ENCODE measurements at places on chromosomes 12 and 14.

- DNase-seq: no peak
These were observed 76.7 kb downstream of the DIP2B start for GRCh38 chr12:50581226-50582184.

GRCh38 chr12:107229827-107230226, 136.5 kb upstream of the CRY1 start:
- DNase-seq: no peak

- DNase-seq: no peak
These were observed at the start of gene MYH7 for GRCh38 chr14:23435543-23436326. Gene MYH7 (minus strand): TSS chr14:23435660. CDS start chr14:23433732, 1,928 bp downstream.

DNA sequence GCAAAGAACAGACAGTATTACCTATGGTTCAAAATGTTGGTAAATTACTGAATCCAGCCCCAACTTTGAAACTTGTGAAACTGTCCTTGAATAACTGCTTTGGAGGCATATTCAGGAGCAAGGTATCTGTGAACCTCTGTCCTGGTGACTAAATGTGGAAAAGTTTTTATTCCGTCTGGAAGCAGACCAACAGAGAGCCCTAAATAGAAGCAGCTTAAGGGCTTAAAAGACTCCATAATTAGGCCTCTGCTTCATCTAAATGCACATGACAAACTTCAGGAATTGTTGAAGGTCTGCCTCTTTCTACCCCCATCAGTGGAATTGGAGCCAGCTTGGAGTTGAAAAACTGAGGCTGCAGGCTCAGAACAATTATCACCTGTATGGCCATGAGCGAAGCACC, 276.5 kb downstream of the KCNH5 start:
- no peak for DNase-seq

DNA sequence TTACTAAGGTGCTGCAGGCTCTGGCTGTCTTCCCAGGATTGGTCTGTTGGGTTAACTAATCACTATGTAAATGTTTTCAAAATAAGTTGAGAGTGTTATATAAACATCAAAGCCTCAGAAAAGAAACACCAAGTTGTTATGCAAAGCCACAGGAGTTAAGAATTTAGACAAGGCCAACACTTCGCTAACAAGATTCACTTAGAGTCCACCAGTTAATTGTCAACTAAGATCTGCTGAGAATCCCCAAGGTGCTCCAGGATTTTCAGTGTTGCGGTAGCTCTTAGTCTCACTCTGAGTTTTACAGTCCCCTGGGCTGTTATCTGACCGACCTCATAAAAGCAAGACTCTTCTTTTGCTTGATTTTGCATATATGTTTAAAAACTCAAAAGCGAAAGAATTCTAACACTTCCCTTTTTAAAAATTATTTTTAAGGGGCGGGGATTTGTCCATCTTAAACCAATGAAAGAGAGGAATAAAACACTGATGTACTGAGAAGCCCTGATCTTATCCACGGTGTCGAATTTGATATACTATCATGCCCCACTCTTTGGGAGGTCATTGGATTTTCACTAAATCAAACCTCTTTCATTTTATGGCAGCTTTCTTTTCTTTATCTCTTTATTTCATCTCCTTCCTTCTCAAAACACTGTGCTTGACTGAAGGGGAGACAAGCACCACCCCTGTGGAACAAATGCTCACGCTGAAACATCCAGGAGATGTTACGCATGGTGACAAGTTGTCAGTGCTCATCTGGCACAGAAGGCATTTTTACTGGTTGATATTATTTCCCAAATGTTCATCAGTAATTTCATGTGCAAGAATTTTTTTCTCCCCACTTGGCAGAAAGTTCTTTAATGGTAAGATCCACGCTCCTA, 7.0 kb downstream of the NIN start:
- no peak for DNase-seq

- no peak for DNase-seq
These were observed 36.8 kb downstream of the KCNK10 start for GRCh38 chr14:88286309-88286708.

- DNase-seq: no peak
These were observed 38.5 kb upstream of the BAZ1A start for GRCh38 chr14:34913619-34914018.

DNA sequence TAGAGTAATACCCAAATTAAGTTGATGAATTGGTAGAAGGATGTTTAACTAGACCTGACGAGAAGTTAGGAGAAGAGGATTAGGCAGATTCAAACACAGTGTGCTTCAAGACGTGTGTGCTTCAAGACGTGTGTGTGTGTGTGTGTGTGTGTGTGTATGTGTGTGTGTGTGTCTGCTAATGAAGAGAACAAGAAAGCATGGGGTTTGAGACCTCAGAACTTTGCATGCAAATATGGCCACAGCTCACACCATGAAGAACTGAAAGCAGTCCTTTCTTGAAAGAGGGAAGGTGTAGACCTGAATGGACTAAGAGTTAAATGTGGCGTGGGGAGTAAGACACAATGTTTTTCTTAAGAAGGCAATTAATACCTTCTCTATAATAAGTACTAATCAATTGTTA, 32.5 kb upstream of the SSPN start:
- DNase-seq: no peak

DNA sequence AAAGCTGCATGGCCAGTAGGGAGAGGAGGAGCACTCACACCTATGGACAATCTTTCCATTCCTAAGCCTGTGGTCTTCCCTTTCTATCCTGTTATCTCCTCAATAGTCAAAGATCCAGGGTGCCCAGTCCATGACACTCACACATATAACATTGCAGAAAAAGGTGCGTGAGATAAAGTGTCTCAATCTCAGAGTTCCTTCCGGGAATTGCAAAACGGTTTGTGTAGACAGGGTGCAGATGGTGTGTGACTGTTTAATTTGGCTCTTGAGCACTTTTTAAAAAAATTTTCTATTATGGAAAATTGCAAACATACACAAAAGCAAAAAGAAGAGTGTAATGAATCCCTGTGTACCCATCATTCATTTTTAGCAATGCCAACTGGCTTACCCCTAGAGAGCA, 1493.6 kb downstream of the AACS start:
- DNase-seq: no peak

DNA sequence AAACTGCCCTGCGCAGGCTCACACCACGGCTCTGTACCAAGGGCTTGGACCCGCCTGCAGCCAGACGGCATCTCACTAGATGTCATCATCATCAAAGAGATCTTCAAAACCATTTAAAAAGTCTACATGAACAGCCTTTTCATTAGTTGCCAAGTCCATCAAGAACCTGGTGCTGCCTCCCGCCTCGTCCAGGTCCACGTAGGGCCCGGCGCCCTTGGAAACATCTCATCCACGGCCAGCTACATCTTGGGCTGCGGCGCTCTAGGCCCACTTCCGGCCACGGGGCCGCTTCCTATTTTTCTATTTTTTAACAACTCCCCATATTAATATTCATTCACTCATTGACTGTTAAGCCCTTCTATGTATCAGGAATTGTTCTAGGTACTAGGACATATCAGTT, 7.4 kb upstream of the GNPNAT1 start:
- no peak for DNase-seq

DNA sequence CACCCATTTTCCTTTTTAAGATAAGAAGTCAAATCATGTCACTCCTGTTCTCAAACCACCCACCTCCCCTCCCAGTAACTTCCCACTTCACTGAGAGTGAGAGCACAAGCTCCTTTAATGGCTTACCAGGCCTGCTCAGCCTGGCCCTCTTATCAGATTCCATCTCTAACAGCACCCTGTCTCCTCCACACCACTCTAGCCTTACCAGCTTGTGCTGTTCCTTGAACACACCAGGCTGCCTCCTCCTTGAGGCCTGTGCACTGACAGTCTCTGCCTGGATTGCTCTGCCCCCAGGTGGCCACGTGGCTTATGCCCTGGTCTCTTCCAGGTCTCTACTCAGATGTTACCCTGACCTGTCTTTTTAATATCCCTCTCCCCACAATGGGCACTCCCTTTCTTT, 40.1 kb upstream of the EVL start:
- peak; percentile 4 for DNase-seq

DNA sequence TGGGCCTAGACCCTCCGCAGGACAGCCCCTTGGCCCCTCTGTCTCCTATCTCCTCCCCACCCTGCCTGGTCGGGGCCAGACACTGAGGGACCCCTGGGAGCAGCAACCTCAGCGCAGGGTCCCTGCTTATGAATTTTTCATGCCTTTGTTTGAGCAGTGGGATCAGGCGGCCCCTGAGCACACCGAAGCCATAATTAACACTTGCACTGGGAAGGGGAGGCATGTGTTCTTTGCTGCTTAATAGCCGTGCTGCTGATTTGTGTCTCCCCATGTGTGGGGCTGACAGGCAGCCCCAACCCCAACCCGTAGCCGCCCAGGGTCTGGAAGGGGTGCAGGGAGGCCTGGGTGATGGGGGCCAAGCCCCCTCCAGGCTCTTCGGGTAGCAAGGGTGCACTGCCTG, 52.7 kb downstream of the FBRSL1 start:
- no peak for DNase-seq

DNA sequence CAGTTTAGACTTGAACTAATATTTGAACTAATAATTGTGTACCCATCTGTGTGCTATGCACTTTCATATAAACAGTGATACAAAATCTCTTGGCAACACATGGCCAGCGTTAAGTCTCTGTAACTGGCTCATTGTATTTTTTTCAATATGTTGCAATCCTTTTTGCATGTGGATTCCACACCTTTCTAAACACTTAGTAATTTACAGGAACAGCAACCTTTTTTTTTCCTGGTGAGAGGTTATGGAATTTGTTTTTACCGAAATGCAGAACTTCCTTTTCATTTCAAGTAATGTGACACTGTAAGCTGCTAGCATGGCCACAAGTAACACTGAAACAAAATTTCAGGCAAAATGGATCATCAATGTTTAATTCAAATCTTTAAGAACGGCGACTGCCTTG, 45.4 kb upstream of the EPS8 start:
- no peak for DNase-seq

- DNase-seq: no peak
These were observed 31.1 kb downstream of the INTS13 start for GRCh38 chr12:26906704-26907103.

GRCh38 chr14:89721956-89722355, 232.6 kb downstream of the EFCAB11 start:
- DNase-seq: no peak

- DNase-seq: no peak
These were observed 18.6 kb downstream of the OR6S1 start for GRCh38 chr14:20622816-20623291.

GRCh38 chr12:3772380-3772779, 19.5 kb upstream of the CRACR2A start:
- no peak for DNase-seq

- no peak for DNase-seq
These were observed 266.3 kb downstream of the ITPR2 start for GRCh38 chr12:26566675-26567074.

DNA sequence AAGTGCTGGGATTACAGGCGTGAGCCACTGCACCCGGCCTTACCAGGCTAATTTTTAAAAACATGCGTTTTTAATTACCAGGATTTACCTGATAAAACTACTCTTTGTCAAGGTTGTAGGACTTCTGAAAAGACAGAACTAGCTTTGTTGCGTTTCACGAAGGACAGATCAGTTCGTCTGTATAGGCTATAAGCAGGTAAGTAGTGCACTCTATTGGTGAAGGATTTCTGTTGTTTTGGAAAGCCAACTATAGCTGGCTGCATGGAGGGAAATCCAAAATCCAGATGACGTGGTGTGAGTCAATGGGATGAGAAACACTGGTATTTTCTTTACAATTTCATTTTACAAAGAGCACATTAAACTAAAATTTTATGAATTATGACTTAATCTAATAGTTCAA, 14.6 kb downstream of the GNPNAT1 start:
- no peak for DNase-seq

DNA sequence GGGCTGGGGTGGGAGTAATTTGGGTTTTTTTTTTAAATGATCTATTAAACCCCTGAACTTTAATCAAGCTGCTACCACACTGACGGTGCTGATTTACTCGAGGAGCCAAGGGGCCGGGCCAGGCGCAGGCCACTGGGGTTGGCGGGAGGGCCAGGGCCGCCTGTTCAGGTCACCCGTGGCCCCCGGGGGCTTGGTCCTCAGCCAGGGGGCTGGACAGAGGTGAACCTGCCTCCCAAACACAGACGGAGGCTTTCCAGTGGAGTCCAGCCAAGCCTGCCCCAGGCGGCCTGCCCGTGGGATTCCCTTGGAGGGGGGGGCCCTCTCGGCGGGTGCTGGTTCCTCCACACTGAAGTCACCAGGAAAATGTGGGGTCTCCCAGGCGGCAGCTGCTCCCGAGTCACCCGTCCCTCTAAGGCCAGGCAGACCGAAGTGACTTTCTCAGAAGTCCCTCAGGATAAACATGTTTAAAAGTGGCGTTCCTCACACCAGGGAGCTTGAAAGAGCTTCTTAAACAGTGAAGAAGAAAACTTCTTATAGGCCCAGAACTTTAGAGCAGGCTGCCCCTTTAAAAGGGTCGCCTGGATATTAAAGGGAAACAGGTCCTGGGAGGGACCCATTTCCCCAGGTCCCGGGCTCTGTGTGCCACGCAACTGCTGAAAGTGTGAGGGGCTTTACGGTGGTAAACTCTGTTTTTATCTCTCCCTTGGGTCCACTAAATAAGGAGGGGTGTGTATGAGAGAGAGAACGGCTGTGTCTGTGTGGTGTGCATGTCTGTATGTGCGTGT, 167.2 kb upstream of the GSC start:
- no peak for DNase-seq

- no peak for DNase-seq
These were observed 178.6 kb downstream of the PLCZ1 start for GRCh38 chr12:18559242-18559641.

DNA sequence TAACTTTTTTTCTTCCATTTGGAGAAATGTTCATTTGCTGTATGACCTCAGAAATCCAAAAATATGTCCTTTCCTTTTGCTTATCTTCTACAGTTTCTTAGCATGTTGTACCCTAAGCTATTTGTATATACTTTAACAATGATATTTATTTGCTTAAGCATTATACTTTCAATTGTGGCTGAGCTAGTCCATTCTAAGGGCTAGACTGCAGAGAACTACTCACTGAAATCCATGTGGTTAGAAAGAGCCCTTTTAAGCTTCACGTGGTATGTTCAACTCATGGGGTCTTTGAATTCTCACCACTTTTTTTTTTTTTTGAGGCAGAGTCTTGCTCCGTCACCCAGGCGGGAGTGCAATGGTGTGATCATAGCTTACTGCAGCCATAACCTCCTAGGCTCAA, 122.5 kb downstream of the HMGA2 start:
- DNase-seq: no peak

DNA sequence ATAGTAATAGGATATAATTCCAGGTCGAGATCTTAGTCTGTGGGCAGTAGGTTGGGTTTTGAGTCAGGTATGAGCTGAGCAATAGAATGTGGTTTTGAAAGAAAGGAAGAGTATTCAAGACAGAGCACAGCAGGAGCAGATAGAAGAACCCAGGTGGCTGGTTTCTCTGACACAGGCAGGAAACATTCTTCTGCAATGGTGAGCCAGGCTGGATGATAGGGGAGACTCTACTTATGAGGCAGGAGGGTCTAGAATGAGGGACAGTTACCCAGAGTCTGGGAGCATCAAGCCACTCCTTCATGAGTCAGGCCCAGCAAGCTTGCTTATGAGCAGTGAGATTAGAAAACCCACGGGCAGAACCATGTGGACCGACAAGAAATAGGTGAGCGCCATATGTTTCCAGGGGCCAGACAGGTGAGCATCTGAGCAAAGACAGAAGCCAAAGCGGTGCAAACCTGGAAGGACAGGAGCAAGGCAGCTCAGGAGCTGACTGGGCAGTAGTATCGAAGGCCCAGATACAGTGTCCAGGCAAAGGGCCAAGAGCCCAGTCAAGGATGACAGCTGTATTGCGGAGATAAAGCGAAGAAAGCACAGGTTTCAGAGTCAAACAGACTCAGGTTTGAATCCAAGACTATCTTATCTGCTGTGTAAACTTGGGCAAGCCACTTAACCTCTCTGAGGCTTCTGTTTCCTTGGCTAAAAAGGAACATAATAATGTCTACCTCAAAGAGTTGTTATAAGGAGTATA, 22.5 kb upstream of the PCNX1 start:
- DNase-seq: no peak

GRCh38 chr14:77200406-77200985, 18.9 kb downstream of the TMEM63C start:
- no peak for DNase-seq

All from CD4-positive, alpha-beta T cell treated with Interleukin-6 at 100 ng/mL for 8 hours (primary cell).